ENCODE measurements at places on chromosomes 2 and 18.

DNA sequence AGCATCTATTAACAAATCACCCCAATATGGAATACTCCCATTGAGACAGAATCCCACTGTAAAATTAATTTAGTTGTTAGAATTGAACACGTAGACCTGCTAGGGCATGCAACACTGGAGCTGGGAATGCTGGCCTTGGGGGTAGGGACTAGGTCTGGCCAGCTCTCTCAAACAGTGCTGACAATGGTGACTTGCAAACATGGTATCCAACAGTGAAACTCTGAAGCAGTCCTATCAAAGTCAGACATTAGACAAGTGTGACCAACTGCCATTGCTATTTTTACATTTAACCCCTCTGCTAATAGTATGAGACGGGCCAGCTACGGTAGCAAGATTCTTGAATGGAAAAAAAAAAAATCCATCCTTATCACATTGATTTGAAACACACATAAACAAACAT is 7.2 kb downstream of the E2F6 start:
- no peak for DNase-seq

GRCh38 chr2:128513961-128514283 is 195.3 kb upstream of the HS6ST1 start:
- no peak for DNase-seq

GRCh38 chr18:13120983-13121441 is 97.5 kb upstream of the LDLRAD4 start:
- DNase-seq = no peak

GRCh38 chr2:31314761-31315160 is 80.8 kb downstream of the EHD3 start:
- DNase-seq = no peak

DNA sequence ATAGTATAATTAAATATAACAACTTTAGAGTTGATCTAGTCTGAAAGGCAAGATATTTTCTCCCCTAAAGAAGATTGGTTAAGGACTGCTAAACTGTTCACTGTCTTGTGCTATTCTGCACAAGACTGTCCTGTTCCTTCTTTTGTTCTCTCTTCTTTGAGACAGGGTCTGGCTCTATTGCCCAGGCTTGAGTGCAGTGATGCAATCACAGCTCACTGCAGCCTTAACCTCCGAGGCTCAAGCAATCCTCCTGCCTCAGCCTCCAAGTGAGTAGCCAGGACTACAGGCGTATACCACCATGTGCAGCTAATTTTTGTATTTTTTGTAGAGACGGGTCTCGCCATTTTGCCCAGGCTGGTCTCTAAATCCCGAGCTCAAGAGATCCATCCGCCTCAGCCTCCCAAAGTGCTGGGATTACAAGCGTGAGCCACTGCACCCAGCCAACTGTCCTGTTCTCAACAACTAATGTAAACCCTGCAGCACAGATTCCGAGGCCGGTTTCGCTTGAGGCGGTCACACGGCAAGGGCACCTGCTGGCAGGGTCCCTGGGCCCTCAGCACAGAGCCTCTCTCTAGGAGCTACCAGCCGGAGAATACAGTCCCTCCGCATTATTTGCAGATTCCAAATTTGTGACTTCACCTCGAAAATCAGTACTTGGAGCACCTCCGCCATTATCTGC is 16.4 kb downstream of the PXDN start:
- DNase-seq = no peak

DNA sequence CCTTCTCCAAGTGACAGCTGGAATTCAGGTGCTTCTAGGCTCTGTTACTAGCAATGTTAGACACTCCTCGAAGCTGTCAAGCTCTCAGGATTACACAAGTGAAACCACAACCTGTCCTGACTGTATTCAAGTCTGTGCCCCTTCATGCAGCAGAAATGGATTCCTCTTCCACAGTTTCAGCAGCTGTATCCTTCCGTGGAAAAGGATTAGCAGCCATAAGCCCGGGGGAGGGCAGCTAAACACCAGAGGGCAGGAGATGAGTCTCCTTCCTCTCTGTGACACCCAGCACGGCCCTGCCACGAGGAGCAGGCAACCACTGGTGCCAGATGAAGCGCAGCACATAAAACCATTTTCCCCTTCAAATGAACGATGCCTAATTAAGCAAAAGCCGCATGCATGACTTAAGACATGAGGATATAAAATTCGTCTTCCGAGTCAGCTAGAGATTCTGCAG is 1.2 kb downstream of the ST3GAL5 start:
- DNase-seq = peak; percentile 56

- no peak for DNase-seq
Measured at GRCh38 chr18:13382954-13383827, 164.6 kb downstream of the LDLRAD4 start.

- DNase-seq = no peak
Measured at GRCh38 chr2:88016960-88017779, 823 bp upstream of the RNU2-63P start.

GRCh38 chr18:45689396-45689795 is 34.6 kb upstream of the SLC14A1 start:
- no peak for DNase-seq

GRCh38 chr18:75209951-75210258 is 692 bp upstream of the TSHZ1 start:
- DNase-seq = no peak

DNA sequence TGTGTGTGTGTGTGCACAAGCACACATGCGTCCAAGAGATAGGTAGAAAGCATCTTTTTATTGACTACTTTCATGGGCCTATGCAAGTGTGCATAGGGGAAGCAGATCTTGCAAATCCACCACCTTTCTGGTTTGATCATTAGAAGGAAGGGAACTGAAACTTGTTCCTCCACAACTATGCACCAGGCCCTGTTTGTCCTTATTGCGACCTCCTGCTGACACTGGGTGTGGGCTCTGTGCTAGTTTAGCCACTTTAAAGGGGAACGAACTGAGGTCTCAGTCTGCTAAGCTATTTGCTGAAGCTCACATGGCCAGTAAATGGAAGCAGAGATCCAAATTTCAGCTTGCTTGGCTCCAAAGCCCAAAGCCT is 32.1 kb upstream of the INSIG2 start:
- DNase-seq = no peak

DNA sequence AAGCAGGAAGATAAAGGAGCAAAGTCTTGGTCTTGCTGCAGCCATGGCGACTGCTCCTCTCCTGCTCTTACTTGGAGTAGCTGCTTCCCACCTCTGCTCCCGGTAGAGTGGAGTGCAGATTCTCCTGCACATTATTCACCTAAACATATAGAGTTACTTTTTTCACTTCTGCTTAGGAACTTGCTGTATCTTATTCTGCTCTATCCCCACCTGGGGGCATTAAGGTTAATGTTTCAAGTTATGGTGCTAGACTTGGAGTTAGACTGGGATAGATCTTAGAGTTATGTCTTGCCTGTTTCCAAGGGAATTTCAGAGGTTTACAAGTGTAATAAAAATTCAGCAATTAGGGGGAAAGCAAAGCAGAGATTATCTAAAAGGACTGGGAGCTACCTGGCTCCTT is 144.2 kb downstream of the SETBP1 start:
- no peak for DNase-seq

GRCh38 chr2:6010163-6010562 is 318.0 kb downstream of the SOX11 start:
- DNase-seq = no peak

DNA sequence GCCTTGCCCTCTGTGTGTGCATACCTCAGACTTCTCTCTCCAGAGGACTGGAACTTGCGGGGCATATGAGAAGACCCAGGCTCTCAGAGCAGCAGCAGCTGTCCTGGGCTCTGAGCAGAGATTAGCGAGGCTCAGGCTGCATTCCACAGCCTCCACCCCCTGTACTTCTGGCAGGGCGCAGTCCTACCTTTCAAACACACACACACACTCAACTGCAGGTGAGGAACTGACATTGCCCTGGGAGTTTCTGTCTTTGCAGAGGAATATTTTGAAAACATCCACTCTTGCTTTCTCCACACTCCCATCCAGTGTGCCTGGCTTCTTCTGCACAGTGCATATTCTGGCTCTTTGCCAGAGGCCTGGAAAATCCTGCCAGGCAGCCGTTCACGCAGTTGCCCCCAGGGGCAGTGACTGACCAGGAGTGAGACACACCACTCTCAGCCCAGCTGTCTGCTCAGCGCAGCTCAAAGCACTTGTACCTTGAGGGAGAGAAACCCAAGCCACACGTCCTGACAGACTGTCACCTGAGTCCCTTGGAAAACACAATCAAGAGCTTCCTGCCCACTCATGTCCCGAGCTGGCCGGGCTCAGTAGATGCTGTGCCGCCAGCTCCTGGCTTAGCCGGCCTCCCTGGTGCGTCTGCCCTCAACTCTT is 460.8 kb downstream of the RNF144A start:
- DNase-seq = no peak

DNA sequence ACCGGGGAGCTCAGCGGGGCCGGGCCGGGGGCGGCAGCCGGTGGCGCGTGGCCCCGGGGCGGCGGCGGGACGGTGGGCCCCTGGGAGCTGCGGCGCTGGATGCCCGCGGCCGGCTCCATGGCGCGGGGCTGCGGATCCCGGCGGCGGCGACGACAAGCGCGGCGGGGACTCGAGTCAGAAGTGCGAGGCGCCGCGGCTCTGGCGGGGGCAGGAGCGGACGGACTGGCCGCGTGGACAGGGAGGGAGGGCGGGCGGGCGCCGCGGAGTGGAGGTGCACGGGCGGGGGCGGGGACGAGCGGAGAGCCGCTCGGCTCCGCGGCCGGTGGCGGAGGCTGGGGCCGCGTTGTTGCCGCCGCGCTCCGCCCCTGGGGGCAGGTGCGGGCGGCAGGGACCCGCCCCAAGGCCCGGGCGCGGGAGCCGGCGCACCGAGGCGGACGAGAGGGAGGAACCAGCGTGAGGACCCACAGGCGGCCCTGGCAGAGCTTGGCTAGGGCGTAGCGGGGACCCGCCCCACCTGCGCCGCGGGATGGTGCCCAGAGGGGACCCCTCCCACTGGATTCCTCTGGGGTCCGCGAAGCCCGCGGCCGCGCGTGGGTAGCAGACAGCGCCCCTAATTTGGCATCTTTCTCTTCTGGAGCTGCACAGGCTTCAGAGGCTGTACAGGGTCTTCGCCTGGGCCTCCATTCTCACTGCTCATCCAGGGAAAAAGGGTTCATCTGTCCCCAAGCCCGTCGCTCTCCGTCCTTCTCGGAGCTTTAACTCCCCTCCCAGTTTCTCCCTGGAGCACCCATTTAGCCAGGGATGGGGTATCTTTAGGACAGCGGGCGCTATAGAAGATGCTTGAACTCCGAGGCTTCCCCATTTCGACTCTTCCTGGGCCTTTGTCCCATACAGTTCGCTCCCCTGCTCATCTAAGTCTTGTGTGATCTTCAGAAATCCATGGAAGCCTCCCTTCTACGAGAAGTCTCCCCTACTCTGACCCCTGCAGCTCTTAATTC is at the start of gene TMEM163:
TSS of gene TMEM163 (minus strand) at position 184 of the 998 bp plus-strand sequence.
- no peak for DNase-seq

- DNase-seq = no peak
Measured at GRCh38 chr2:61885896-61886603, 2.4 kb downstream of the CCT4 start.

- no peak for DNase-seq
Measured at GRCh38 chr2:45889053-45889452, 237.6 kb downstream of the PRKCE start.

DNA sequence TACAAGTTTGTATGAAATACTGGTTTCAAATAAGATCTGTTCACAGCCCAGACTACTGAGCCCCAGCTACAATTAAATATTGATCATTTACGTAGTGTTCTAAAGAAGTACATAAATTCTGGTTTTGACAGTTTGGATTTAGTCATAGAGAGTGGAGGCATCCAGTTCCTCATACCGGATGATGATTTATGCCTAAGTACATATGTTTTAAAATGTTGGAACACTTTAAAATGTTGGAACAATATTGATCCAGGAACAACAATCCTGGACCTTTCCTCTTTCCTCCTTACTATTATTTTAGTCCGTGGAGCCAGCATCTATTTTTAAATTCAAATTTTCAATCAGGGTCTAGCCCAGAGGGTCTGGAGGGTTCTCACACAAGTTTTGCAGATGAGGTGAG is 22.8 kb upstream of the TTN start:
- DNase-seq = no peak
